Stimulated activated CD8-positive, alpha-beta memory T cell treated with anti-CD3 and anti-CD28 coated beads, Interleukin-15, amount 100 ng/mL, for 4 hours (primary cell): ENCODE measurements at places on chromosomes 5 and 9.

GRCh38 chr5:179275381-179275878 is 69.8 kb downstream of the ADAMTS2 start:
- no peak for DNase-seq

- DNase-seq = no peak
These were observed 16.2 kb downstream of the BTF3 start for GRCh38 chr5:73514418-73514817.

DNA sequence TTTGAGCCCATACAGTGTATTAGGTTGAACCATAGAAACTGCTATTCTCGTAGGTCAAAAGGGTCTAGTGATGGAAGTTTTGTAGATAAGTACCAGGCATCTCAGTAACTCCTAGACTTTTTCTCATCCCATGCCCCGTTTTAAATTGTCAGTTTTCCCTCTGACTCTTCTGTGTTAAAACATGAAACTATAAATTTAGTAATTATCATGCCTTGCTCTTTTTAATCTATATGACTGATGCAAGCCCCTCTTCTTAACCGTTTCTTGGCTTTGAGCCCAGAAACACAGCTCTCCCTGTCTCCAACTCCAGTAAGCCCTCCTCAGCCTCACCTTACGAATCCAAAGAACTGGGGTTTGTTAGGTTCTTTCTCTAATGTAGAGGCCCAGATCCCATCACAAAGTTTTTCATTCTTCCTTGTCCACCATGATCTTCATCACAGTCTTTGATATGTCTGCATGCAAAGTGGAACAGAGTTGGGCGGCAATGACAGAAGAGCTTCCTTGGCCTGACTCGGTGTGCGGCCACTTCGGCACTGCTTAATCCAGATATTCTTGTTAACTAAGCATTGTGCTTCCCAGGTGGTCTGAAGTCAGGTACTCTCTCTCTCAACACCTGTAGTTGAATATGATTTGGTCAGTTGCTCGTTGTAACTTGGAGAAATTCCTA is 21.1 kb downstream of the RGMB start:
- DNase-seq = no peak

DNA sequence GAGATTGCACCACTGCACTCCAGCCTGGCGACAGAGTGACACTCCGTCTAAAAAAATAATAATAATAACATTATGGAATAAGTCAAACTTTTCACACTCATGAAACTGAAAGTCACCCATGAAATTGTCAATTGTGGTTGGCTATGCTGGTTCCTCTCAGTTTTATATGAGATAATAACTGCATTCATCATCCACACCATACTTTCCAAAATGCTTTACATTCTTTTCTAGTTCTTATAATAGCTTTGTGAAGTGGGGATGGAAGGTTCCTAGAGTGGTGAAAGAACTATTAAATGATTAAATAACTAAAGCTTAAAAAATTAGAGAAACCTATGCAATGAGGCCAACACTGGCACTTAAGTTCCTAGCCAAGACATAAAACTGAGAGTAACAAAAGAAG is 12.6 kb upstream of the ASPN start:
- no peak for DNase-seq
